RPMI7951 (cell line): ENCODE measurements at places on chromosomes 5 and 9. TPM values are rescaled to one million over a fixed set of nuclear protein-coding genes. Genes with fewer than 3 reads are reported as not detected.

Gene TMEFF1
- 0.48 and 2.1 TPM in 2 replicates for total RNA-seq

Gene DBH
- total RNA-seq: not detected in 2 replicates

Gene SPATA31A1
- not detected in 2 replicates for total RNA-seq

Gene DIPK1B
- total RNA-seq: not detected in 2 replicates

Gene NTRK2
- under 0.01 and 0.20 TPM in 2 replicates for total RNA-seq

Gene AJM1
- 0.72 and 1.3 TPM in 2 replicates for total RNA-seq

Gene NAIP
- total RNA-seq: 0.72 and 0.78 TPM in 2 replicates

Gene SPINK13
- total RNA-seq: not detected in 2 replicates

Gene TRAPPC13
- total RNA-seq: 32.4 and 42.8 TPM in 2 replicates
